ENCODE measurements at places on chromosomes 7 and 10. TPM values are rescaled to one million over a fixed set of nuclear protein-coding genes. Genes with fewer than 3 reads are reported as not detected.

SORBS1 gene
- 5.4 TPM for total RNA-seq

OR9A2 gene
- not detected for total RNA-seq

DNA sequence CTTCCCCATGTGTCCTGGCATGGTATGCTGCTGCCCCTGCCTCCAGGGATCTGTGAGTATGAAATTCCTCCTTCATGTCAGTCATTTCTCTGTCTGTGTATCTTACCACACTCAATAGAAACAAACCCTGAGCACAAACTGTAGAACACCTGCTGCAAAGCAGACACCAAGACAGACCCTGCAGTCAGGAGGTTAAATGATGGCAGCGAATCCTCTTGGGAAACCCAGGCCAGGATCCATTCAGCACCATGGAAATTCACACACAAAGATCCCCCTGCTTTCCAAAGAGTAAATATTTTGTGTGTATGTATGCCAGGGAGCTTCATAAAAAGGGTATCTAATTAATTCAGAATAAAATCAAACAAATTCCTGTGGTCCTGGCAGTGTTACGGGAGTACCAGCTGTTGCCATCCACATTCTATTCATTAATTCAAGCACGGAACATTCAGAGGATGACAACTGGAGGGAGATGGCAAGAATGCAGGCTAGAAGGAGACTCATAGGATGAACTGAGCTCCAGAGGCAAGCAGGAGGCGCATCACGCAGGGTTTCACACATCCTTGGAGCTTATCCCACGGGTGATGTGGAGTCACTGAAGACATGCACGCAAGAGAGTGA, 14.8 kb downstream of the ITIH5 start:
- no peaks in the 10 kb centered on the region for H3K4me1 ChIP-seq
- H3K4me3 ChIP-seq = no peak overlapping the region
- H3K27me3 ChIP-seq = peaks cover 3% of the 10 kb centered on the region
- H3K27ac ChIP-seq = no peak overlapping the region
- H3K36me3 ChIP-seq = no peaks in the 10 kb centered on the region

DNA sequence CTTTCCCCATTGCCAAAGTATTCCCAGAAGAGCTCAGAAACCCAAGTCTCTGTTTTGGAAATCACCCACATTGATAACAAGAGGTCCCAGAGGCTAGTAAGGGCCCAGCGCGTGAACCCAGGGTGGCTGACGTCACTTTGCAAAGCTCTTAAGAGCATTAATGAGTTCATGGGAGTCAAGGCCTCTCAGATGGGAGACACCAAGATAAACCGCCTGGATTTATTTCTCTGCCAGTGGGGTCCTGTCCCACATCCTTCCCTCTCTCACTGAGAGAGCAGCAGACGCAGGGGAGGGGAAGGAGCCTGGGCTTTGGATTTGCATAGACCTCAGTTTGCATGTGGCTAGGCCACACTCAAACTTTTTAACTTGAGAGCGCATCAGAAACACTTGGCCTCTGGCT, 184.8 kb upstream of the PDE1C start:
- no peaks in the 10 kb centered on the region for H3K36me3 ChIP-seq
- H3K27ac ChIP-seq = no peak overlapping the region
- no peak overlapping the region for H3K4me3 ChIP-seq

GRCh38 chr7:116588225-116588624, 63.4 kb downstream of the CAV1 start:
- peaks cover 7% of the 10 kb centered on the region for H3K4me1 ChIP-seq
- DNase-seq = no peak
- no peak overlapping the region for H3K4me3 ChIP-seq

DNA sequence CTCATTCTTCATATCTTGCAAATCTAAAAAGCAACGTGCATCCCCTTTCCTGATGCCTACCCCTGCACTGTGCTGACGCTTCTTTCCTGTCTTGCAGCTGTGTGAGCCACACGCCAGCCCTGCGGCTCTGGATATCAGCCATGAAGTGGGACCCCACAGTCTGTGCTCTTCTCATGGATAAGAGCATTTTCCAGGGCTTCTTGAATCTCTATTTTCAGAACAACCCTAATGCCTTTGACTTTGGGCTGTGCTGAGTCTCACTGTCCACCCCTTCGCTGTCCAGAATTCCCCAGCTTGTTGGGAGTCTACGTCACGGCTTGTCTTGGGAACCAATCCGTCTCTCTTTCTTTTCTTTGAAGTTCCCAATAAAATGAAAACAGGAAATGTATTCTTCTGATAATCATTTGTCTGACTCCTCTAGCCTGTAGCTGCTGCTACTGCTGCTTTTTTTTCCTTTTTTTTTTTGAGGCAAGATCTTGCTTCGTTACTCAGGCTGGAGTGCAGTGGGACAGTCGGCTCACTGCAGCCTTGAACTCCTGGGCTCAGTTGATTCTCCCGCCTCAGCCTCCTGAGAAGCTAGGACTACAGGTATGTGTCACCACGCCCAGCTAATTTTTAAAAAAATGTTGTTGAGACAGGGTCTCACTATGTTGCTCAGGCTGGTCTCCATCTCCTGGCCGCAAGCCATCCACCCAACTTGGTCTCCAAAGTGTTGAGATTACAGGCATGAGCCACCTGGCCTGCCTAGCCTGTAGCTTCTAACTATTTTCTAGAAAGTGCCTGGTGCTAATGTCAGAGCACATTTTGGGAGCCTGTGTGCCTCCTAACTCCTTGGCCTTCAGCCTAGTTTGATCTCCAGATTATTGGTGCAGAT, 30.3 kb downstream of the GSTO2 start:
- H3K36me3 ChIP-seq = no peaks in the 10 kb centered on the region
- no peak overlapping the region for H3K27ac ChIP-seq
- no peak for DNase-seq
- H3K4me1 ChIP-seq = peaks cover 45% of the 10 kb centered on the region
- no peaks in the 10 kb centered on the region for H3K27me3 ChIP-seq

GRCh38 chr10:77290528-77291155, 347.0 kb downstream of the KCNMA1 start:
- no peak overlapping the region for H3K4me3 ChIP-seq
- no peaks in the 10 kb centered on the region for H3K36me3 ChIP-seq
- no peaks in the 10 kb centered on the region for H3K4me1 ChIP-seq
- no peak for DNase-seq
- no peak overlapping the region for H3K27ac ChIP-seq

DNA sequence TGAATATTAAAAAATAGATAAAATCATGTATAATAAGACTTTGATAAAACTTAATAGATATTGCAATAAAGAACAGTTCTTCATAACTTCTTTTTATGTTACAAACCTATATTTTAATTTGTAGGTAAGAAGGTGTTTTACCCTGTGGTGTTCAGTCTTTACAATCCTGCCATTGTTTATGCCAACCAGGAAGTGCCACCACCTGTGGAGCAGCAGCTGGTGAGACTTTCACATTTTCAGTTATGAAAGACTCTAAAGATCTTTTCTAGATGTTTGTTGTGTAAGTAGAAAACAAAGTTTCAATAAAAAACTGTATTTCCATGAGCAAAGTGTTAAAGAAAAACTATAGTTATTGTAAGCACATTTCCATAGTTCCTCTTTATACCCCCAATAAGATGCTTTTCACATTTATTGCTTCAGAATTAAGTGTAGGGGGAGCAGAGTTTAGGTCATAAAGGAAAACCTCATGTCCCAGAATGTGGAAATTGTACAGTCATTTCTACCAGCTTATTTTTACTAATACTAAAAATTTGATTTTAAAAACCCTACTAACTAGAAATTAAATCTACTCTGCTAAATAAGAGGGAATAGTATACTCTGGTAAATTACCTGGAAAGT, 28.7 kb downstream of the CSGALNACT2 start:
- peaks cover 8% of the 10 kb centered on the region for H3K4me1 ChIP-seq
- no peaks in the 10 kb centered on the region for H3K27me3 ChIP-seq
- H3K4me3 ChIP-seq = no peak overlapping the region
- no peak for DNase-seq

- H3K36me3 ChIP-seq = peaks cover 2% of the 10 kb centered on the region
- no peak overlapping the region for H3K4me3 ChIP-seq
- no peak for DNase-seq
- no peak overlapping the region for H3K27ac ChIP-seq
- H3K4me1 ChIP-seq = peaks cover 6% of the 10 kb centered on the region
Observed at GRCh38 chr7:128025819-128026218, 5.4 kb downstream of the LRRC4 start.
